ENCODE measurements at places on chromosomes 7 and 10.

DNA sequence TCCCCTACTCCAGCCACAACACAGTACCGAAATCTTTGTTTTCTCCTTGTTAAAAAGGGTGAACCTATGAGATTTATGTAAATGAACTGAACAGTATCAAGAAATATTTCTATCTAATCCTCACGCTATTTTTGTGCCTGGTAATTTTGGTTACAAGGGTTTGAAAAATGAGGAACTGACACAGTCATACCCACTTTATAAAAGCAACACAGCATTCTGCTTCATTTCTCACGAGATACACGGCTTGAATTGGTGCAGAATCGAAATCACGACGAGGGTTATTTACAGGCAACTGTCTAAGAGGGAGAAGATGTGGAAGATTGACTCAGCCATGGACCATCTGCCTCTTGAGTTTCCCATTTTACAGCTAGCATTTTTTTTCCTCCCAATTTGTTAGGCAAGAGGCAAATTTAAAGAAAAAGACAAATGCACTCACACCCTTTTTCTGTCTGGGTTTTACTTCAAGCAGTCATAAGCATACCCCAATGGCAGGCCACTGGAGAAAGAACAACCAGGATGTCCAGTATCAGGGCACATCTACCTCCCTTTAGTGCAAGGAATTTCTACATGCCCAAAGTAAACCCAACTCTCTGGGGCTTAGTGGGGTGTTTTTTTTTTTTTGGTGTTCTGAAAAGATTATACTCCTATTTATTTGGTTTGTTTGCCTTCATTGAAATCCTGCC is 108.1 kb downstream of the ITGB8 start:
- DNase-seq: no peak

DNA sequence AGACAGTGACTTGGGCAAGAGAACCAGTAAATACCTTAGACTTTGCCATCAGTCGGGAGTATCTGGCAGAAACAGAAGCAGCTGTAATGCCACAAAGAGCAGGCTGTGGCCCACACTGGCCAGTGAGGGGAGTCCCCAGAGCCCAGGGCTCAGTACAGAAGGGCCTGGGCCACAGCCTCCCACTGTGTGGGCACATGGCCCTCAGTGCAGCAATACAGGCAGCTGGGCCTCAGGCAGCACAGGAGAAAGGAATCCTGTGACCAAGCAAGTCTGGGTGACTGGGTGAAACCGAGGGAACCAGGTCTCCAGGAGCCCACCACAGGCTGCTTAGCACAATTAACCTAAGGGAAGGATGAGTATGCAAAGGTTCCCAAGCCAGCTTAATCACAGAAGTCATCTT is 14.0 kb downstream of the WDR91 start:
- DNase-seq: no peak

DNA sequence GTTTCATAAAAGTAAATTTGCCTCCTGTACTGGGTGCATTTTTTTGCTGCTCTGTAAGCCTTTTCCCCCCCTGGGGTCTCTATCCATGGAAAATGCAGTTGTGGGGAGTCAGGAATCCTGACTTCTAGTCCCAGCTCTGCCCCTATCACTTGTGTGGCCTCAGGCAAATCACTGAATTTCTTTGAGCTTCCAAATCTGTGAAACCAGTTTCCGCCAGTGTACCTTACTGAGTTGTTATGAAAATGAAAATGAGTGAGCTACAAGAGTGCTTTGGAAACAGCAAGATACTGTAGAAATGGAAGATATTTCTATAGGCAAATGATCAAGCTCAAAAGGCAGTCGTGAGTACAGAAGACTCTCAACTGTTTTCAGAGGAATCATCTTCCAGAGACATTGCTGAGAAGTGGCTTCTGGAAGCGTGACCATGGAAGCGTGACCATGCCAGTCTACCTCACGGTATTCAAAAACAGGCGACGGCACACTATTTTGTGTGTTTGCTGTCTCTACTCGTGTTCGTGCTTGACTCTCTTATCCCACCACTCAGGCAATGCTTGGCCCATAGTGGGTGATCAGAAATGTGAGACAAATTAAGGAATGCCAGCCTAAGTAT is 107.4 kb downstream of the ATXN7L1 start:
- DNase-seq: no peak

DNA sequence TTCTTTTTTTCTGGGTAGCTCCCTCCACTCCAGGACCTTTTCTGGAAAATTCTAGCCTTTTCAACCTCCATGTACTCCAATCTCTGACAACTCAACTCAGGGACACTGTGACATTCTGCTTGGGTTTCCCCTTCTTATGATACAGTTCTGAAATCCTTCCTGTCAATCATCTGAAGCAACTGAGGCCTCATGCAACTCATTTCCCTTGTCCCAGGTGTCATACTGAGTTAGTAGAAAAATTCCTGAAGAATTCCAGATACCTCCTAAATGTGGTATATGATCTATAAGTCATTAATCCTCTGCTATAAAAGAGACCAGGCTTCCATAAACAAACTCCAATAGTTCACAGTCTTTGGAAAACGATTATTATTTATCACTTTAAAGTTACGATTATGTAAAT is 43.0 kb upstream of the MYO3A start:
- no peak for DNase-seq

GRCh38 chr10:129021594-129022304 is 445.3 kb upstream of the MGMT start:
- no peak for DNase-seq

- DNase-seq: no peak
These were observed 258.9 kb downstream of the REEP3 start for GRCh38 chr10:63780101-63780500.

DNA sequence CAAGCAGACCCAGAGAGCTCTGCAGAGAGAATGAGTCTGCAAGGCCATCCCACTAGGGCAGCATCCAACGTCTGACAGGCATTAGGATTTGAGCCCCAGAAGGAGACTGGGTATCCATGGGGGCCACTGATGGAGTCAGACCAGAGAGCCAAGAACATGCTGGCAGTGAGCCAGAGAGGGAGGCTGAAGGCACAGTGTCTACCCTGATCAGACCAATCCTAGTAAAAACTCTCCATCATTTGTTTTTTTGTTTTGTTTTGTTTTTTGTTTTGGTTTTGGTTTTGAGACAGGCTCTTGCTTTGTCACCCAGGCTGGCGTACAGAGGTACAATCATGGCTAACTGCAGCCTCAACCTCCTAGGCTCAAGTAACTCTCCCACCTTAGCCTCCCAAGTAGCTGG is 133.1 kb upstream of the LYZL2 start:
- no peak for DNase-seq

DNA sequence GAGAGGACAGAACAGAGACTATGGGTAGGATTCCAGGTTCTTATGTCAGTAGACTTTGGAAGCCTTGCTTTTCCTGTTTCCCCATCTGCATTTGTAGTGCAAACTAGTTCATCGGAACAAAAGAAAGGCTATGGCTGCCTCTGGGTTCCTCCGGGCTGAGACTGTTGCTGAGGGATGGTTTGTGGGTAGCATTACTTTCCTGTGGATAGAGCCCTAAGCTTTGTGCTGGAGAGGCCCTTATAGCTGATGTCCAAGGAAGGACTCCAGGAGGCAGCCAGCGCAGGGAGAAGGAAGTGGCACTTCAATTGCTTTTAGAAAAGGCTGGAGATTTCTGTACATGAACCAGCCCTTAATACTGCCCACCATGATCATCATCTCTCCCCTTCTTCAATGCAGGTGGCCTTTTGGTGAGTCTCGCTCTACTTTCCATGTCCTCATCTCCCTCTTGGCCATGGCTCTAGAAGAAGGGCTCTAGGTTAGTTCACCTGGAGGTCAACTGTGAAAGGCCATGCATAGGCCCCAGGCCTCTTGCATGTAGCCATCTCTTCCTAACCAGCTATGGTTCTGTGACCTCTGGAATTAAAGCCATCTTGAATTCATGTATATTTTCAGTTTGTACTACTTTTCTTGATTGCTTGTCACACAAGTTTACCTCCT is 15.4 kb downstream of the MXI1 start:
- no peak for DNase-seq

- peak; percentile 9 for DNase-seq
These were observed 29.3 kb upstream of the SH3PXD2A start for GRCh38 chr10:103884681-103885139.

DNA sequence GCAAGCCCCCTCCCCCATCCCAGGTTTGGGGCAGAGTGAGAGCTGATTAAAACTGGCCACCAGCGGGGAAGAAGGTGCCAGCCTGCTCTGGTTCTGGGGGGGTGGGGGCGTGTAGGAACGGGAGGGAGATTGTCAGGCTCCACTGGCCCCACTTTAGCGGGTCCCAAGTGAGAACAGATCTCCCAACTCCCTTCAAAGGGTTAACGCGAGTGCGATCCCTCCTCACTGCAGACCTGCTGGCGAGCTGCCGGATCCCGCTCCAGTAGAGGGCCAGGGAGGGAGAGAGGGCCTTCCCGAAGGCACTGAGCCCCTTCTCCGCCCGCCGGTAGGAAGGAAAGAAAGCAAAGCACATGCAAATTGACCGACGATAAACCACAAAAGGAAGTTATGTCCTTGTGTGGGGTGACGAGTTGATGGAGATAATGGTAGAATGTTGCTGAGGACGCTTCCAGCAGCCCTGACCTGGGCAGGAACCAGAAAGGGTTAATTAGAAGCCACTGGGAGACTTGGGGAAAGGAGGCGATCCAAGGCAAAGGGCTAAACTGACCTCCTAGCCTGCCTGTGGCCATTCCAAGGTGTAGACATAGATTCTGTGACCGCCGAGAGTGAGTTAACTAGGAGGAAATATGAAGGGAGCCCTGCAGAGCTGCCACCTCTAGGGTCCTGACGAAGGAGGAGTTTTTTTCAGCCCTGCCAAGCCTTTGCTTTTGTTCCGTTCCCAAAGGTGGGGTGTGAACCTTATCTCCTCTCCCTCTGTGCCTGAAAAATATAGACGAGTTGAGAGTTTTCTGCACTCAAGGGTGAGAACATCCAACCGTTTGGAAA is 1.5 kb downstream of the NRG3 start:
- DNase-seq: no peak

DNA sequence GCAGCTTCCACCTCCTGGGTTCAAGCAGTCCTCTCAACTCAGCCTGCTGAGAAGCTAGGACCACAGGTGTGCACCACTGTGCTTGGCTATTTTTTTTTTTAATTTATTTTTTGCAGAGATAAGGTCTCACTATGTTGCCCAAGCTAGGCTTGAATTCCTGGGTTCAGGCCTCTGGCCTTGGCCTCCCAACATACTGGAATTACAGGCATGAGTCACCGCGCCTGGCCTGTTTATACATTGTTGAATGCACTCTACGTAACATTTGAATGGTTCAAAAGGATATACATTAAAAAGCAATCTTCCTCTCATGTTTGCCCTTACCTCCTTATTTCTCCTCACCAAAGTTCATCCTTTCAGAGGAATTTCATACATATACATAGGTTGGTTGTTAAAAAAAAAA is 7.2 kb upstream of the SNX10 start:
- DNase-seq: no peak

DNA sequence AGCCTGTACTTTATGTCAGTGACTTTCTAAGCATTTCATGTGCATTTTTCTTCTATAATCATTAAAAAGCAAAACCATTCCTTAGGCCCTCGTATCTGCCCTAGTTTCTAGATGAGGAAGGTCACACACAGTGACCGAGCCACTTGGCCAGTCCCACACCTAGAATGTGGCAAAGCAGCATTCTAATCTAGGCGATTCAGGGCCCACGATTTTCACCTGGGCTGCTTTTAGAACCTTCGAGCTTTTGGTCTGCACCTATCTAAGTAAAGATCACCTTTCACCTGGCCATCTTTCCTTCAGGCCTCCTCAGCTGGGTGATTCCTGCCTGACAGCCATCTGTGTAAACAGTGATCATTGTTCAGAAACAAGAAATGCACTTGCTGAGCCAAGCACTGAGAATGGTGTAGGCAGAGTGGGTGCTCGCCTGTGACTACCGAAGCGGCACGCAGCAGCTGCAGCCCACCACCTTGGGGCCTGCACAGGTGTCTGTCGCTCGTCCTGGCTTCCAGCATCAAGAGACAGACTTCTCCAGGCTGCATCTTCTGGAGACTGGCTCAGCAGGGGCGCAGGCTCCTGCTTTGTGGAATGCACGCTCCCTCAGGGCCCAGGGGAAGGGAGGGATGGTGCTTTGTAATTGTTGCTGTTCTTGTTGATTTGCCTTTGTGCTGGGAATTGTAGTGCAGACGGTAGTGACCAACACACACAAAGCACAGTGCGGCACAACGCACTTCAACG is 149.0 kb upstream of the INSYN2A start:
- peak; percentile 3 for DNase-seq

All from NCI-H1105 (cell line).